ENCODE measurements at places on chromosomes 1 and 21. TPM values are rescaled to one million over a fixed set of nuclear protein-coding genes. Genes with fewer than 3 reads are reported as not detected.

SLAMF1 gene
- total RNA-seq = not detected

LCE3E gene
- total RNA-seq = not detected

ZBED6 gene
- total RNA-seq = 11.6 TPM

DNA sequence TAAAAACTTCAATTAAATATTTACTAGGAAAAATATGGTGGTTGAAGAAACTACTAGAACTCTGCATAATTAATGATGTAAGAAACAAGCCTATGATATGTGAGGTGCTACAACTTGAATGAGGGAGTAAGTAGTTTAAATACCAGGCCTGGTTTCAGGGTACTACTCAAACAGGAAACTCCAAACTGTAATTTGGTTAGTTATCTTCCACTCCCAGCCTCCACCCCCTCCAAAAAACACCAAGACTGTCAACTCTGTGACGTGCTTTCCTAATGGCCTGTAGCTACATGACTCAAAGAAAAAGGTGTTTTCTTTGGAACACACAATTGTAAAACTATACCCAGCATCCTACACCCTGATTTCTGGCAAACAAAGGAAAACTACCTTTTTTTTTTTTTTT, 55.9 kb upstream of the RCC1 start:
- no peaks in the 10 kb centered on the region for H3K27me3 ChIP-seq
- no peak overlapping the region for H3K27ac ChIP-seq
- no peaks in the 10 kb centered on the region for H3K4me1 ChIP-seq
- no peak for ATAC-seq

- H3K4me3 ChIP-seq = no peak overlapping the region
- no peaks in the 10 kb centered on the region for H3K27me3 ChIP-seq
- H3K4me1 ChIP-seq = no peaks in the 10 kb centered on the region
- H3K27ac ChIP-seq = no peak overlapping the region
- no peak for ATAC-seq
Measured at GRCh38 chr1:187816646-187817045, 987.9 kb downstream of the PLA2G4A start.

- H3K4me3 ChIP-seq = peak within 1 kb of the TSS; percentile 68
- ATAC-seq = peak; percentile 81
- H3K4me1 ChIP-seq = peaks cover 66% of the 10 kb centered on the region
- peaks cover 4% of the 10 kb centered on the region for H3K36me3 ChIP-seq
Measured at GRCh38 chr1:20185834-20186782, at the start of the genes PLA2G2C and UBXN10. Gene PLA2G2C, minus strand, starts transcription at chr1:20186518. Its CDS starts 9,155 bp downstream, at chr1:20177363. Gene UBXN10, plus strand, starts transcription at chr1:20186096. Its CDS starts 4,466 bp downstream, at chr1:20190562.

- no peak for ATAC-seq
- no peak overlapping the region for H3K4me3 ChIP-seq
- H3K27me3 ChIP-seq = no peaks in the 10 kb centered on the region
- no peaks in the 10 kb centered on the region for H3K36me3 ChIP-seq
- no peaks in the 10 kb centered on the region for H3K4me1 ChIP-seq
- H3K27ac ChIP-seq = no peak overlapping the region
Measured at GRCh38 chr1:231800108-231800507, 173.5 kb downstream of the DISC1 start.
